ENCODE measurements at places on chromosomes 2 and 18.

DNA sequence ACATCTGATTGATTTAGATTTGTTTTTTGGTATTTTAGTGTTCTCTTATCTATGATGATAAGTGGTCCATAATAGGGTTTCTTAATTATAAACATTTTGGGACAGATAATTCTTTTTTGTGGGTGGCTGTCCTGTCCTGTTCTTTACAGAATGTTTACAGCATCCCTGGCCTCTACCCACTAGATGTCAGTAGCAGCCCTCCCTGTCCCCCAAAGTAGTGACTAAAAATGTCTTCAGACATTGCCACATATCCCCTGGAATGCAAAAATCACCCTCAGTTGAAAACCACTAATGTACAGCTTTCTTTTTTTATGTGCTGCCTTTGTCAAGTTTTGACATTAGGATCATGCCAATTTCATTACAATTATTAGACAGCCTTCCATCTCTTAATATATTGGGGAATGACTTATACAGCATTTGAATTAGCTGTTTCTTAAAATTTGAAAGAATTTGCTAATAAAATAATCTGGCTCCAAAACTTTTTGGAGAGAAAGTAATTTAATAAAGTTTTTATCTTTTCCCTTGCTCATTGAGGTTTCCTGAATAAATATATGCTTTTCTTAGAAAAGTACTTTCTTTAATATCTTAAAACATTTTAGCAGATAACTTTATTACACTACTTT lies 19.5 kb downstream of the WIPF1 start:
- no peak for DNase-seq

DNA sequence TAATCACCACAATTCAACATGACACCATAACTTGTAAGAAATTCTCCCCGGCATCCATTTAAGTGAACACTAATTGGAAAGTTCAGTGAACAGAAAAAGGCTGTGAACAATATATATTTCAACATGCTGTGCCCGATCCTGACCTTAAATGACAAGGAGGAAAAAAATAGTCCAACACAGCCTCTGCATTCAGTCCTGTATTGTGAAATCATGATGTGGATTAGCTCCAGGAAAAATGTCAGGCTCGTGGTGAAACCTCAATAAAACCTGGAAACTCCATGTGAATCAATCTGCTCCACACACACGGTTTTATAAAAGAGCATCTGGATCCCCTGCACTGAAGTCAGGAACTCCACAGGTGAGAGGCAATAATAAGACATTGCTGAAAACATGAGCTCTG lies 145.4 kb upstream of the SPOPL start:
- peak; percentile 13 for DNase-seq

DNA sequence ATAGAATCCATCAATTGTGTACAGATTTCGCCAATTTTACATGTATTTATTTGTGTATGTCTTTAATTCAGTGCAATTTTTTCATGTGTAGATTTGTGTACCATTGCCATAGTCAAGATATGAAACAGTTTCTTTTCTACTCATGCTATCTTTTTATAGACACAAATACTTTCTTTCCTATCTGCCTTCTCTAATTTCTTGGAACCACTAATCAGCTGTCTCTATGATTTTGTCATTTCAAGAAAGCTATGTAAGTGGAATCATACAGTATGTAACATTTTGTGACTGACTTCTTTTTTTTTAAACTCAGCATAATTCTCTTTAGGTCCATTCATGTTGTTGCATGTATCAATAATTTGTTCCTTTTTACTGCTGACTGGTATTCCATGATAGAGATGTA lies 33.3 kb downstream of the KIAA1328 start:
- no peak for DNase-seq

GRCh38 chr2:2838548-2838845 lies 507.4 kb upstream of the MYT1L start:
- DNase-seq, result no peak

DNA sequence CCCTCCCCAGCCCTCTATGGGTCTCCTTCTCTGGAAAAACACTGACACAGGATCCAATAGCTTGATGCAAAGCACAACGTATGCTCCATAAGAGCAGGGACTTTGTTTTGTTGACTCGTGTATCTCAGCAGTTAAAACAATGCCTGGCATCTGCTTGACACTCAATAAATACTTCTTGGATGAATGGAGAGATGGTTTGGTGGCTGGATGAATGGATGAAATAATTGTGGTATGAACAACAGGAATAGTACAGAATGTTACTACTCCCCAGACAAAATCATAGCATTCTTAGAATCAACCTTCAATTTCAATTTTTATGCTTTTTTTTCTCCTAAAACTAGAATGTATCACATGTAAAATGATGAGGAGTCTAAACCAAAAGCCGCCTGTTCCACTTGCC lies 57.4 kb downstream of the KCNE4 start:
- no peak for DNase-seq

GRCh38 chr2:155663265-155663664 lies 669.3 kb downstream of the NR4A2 start:
- DNase-seq, result no peak

DNA sequence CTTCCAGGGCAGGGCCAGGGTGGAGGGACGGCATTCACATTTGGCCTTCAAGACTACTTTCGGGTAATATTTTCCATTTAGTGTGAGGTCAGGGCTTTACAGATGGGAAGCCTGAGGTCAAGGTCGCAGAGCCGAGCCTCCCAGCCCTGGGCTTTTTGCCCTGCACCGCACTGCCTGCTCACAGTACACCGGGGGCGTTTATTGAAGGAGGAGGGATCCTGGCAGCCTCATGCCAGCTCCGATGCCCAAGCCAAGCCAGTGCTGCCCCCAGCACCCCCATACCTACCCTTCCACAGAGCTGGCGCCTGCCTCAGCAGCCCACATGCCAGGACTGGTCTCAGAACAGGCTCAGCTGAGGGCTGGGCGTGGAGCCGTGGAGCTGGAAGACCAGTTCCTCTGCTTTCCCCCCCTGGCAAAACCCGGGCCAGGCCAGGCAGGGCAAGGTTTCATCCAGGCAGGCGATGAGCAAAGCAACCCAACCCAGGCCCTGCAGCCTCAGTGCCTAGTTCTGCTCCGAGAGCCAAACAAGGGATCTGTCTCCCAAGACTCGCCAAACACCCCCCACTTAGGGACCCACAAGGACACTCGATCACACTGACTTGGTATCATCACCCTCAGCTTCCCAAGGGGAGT lies 11.9 kb downstream of the SDC1 start:
- no peak for DNase-seq

GRCh38 chr2:119487434-119488244 lies 36.6 kb downstream of the SCTR start:
- no peak for DNase-seq

DNA sequence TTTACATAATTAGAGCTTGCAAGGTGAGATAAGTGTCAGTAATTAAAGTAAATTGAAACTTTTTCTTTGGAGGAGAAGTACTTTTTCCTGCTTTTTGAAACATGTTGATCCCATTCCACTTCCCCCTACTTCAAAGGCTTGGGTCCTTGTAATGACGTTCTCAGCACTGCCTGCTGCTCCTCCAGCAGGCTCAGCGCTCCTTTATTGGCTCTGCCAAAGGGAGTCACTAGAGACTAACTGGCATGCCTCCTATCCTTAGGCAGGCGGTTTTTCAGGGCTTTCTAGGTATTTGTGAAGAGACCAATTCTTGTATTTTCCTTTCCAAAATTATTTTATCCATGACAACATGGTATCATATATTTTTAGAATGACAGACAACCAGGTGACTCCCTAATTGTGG lies 43.9 kb upstream of the ACADL start:
- no peak for DNase-seq

DNA sequence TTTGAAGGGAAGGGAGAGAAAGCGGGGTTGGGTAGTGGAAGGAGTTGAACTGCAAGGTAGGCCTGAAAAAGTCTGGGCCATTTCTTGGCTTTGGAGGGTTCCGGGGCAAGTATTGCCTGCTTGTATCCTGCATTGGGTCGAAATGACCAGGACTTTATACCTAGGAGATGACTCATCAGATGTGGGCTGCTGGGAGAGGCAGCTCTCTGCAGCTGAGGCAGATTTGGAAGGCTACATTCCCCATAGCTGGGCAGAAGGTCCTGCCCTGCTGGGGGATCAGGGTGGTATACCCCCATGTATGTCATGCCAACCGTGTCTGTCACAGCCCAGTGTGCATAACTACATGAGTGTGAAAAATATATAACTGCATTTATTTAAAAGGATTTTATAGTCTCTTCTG lies 171.8 kb upstream of the SPRED2 start:
- DNase-seq, result no peak

GRCh38 chr18:7366597-7366996 lies 135.7 kb downstream of the LRRC30 start:
- no peak for DNase-seq

GRCh38 chr2:10285191-10285555 lies 17.5 kb upstream of the HPCAL1 start:
- DNase-seq, result no peak

GRCh38 chr2:6845903-6846302 lies 19.8 kb downstream of the CMPK2 start:
- DNase-seq, result no peak

- DNase-seq, result no peak
These were observed 29.7 kb downstream of the PAX3 start for GRCh38 chr2:222269132-222269531.

DNA sequence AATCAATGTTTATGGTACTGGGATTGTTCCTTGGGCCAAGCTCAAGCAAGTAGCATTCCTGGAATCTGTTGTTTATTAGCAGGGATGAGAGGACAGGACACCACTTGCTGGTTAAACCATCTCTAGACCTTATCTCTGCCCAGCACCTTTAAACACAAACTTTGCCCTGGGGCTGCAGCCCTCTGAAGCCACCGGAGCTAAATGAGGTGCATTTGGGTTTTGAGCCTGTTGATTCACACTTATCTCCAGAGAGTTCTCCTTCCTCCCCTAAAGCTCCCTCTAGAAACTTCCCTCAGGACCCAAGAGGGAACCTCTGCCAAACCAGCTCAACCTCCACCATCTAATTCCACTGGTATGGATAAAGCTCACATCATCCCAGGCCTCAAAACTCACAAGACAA lies 94.8 kb upstream of the EPAS1 start:
- DNase-seq, result no peak

- no peak for DNase-seq
These were observed 42.9 kb downstream of the SRBD1 start for GRCh38 chr2:45567974-45568789.

GRCh38 chr2:2270808-2271415 lies 60.2 kb downstream of the MYT1L start:
- no peak for DNase-seq

- DNase-seq, result no peak
These were observed 45.5 kb downstream of the RNF152 start for GRCh38 chr18:61847164-61847791.

DNA sequence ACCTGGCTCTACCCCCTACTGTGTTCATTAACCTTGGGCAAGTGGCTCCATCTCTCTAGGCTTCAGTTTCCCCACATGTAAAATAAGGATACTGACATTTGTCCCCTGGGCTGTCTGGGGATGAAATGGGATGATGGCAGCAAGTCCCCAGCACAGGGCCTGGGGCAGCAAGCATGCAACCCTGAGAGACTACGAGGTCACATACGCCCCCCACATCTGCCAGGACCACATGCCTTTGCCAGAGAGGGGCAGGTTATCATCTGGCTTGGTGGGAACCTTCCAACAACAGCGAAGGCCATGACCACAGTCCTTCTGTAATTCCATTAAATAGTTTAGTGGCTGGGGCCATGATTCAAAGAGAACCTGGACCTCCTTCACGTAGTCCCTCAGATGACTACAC lies 145.9 kb upstream of the REV1 start:
- no peak for DNase-seq

DNA sequence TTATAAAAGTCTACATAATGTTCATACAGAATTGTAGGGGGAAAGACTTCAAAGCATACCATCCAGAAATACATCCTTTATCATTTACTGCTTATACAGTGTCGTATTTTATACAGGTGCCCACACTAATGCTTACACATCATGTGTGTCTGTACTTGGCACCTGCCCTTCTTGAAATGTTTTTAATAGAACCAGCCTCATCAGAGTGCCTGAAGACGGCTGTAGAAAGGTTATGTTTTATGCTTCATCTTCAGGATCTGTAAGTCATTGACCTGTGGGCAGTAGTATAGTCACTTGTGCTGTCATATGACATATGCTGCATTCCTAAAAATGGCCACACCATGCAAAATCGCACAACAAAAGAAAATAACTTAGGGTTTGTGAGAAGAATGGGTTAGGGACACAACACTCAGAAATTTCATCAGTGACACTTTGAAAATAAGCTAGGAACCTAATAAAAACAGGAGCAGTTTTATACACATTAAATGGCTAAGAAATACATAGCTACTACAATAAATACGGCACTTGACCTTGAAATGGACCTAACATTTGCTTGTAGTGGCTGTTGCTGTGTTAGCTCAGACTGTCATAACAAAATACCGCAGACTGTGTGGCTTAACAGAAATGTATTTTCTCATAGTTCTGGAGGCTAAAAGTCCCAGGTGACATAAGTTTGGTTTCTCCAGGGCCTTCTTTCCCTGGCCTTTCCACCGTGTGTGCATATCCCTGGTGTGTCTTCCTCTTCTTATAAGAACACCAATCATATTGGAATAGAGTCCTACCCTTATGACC lies 112.6 kb downstream of the CERS6 start:
- no peak for DNase-seq

GRCh38 chr2:188404341-188405004 lies 112.8 kb downstream of the GULP1 start:
- DNase-seq, result no peak
